ENCODE measurements at places on chromosomes 16 and 17. TPM values are rescaled to one million over a fixed set of nuclear protein-coding genes. Genes with fewer than 3 reads are reported as not detected.
A peak's percentile ranks its signal among the peaks of the same experiment; 100 is the strongest.

DNA sequence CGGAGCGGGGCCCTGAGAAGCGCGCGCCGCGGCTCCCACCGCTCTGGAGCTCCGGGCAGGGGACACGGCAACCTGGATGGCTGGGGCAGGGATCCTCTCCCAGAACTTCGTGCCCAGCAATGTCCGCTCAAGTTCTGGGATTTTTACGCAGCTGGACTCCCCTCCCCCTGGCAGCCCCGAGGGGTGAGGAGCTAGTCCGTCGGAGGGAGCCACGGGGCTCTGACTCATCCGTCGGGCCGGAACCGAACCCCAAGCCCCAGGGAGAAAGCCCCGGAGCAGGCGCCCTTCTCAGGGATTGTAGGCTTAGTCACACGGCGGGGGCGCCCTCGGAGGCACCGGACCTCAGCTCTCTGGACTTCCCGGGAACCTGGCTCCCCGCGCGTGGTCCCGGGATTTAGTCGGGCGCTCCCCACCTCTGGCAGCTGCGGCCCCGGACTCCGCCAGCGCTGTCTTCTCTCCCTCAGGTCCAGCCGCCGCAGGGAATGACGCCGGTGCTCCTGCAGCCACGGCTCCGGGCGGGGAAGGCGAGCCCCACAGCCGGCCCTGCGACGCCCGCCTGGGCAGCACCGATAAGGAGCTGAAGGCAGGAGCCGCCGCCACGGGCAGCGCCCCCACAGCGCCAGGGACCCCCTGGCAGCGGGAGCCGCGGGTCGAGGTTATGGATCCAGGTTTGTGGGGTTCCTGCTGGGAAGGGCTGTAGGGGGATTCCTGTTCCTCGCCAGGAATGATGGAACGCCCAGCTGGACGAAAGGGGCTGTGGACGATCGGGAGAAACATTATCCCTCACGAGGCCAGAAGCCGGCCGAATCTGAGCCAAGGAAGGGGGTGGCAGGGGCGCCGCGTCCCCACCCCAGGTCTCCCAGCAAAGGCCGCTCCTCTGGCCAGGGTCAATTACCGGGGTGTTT is 830 bp downstream of the SPHK1 start:
- peak overlapping the region; percentile 73 for H3K4me3 ChIP-seq
- peak overlapping the region; percentile 45 for H3K27ac ChIP-seq
- no peak for DNase-seq
- peaks cover 26% of the 10 kb centered on the region for H3K4me1 ChIP-seq
- H3K27me3 ChIP-seq, result peaks cover 11% of the 10 kb centered on the region

DNA sequence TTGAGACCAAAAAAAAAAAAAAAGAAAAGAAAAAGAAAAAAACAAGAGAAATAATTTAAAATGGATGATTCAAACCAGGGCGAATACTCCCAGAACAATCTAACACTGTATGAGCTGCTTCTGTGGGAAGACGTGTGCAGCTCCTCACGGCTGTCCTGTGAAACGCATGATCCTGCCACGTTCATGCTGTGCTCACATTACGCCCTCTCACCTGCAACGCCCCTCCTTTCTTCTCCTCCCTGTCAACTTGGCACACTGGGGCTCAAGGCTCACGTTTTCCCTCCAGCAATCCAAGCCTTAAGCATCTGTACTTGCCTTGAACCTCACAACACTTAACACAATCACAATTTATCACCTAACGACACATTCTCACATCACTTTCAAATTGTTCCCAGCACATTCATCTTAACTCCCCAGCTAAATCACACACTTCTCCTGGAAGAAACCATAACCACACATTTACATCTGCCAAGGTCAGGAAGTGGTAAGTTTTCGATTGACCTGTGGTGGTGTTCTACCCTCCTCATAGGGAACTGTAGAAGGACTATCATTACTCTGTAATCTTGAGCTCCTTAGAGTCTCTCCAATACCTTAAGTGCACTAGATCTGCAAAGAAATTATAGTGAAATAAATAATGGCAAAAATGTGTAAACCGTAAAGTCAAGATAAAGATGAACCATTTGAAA is 29.1 kb downstream of the MBTPS1 start:
- DNase-seq, result no peak
- H3K27me3 ChIP-seq, result no peaks in the 10 kb centered on the region
- H3K36me3 ChIP-seq, result peaks cover 62% of the 10 kb centered on the region
- no peaks in the 10 kb centered on the region for H3K4me1 ChIP-seq
- no peak overlapping the region for H3K27ac ChIP-seq

GRCh38 chr16:1420111-1420539 is 422 bp downstream of the UQCC4 start:
- peaks cover 36% of the 10 kb centered on the region for H3K4me1 ChIP-seq
- H3K27ac ChIP-seq, result peak overlapping the region; percentile 69
- no peaks in the 10 kb centered on the region for H3K27me3 ChIP-seq
- no peaks in the 10 kb centered on the region for H3K36me3 ChIP-seq
- peak overlapping the region; percentile 100 for H3K4me3 ChIP-seq
- no peak for DNase-seq

GRCh38 chr16:31695667-31696066 is 168.0 kb downstream of the AHSP start:
- H3K4me3 ChIP-seq, result no peak overlapping the region

DNA sequence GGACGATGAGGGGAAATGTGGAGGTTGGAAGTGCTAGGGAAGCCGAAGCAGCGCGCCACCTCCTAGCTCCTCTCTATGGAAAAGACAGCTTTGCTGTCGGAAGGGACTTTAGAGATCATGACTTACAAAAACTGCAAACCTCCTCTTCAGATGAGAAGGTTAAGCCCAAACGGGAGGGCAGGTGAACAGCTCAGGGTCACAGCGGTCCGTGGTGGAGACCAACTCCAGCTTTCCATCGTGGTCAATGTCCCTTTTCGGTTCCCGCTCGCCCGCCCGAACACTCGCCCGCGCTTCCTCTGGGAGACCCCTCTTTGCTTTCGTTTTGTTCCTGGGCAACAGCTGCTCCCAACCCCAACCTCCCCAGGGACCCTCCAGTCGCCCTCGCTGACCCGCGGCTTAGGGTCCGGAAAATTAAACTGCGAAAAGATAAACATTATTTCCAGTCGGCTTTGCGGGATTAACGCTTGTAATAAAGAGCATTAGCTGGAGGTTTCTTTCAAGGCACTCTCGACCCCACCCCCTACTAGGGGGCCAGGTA is 7.7 kb downstream of the IRX6 start:
- no peaks in the 10 kb centered on the region for H3K4me1 ChIP-seq
- no peak for DNase-seq
- no peaks in the 10 kb centered on the region for H3K36me3 ChIP-seq
- H3K27ac ChIP-seq, result no peak overlapping the region
- peaks cover 22% of the 10 kb centered on the region for H3K27me3 ChIP-seq

- H3K27ac ChIP-seq, result no peak overlapping the region
- peaks cover 19% of the 10 kb centered on the region for H3K4me1 ChIP-seq
- H3K36me3 ChIP-seq, result peaks cover 43% of the 10 kb centered on the region
- DNase-seq, result no peak
- no peaks in the 10 kb centered on the region for H3K27me3 ChIP-seq
Measured at GRCh38 chr16:16076423-16076813, 127.0 kb downstream of the ABCC1 start.

DNA sequence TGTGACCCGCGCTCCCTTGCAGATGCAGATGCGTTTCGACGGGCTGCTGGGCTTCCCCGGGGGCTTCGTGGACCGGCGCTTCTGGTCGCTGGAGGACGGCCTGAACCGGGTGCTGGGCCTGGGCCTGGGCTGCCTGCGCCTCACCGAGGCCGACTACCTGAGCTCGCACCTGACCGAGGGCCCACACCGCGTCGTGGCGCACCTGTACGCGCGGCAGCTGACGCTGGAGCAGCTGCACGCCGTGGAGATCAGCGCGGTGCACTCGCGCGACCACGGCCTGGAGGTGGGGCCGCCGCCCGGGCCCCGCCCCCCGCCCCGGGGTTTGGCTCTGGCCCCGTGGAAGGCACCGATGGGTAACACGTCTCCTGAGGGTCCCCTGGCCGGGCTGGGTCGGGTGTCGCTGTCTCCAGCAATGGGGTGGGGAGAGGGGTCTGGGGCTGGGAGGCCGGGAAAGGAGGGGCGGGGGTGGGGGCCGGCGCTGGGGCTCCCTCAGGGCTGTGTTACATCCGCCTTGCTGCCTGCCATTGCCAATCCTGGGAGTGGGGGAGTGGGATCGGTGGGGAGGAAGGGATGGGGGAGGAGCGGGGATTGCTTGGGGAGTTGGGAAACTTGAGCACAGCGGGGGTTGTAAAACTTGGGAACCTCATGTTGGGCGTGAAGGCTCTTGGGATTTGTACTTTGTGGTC is 737 bp downstream of the NUDT16L1 start:
- H3K27ac ChIP-seq, result peak overlapping the region; percentile 77
- peak overlapping the region; percentile 82 for H3K4me3 ChIP-seq
- peaks cover 16% of the 10 kb centered on the region for H3K4me1 ChIP-seq
- H3K27me3 ChIP-seq, result no peaks in the 10 kb centered on the region

DNA sequence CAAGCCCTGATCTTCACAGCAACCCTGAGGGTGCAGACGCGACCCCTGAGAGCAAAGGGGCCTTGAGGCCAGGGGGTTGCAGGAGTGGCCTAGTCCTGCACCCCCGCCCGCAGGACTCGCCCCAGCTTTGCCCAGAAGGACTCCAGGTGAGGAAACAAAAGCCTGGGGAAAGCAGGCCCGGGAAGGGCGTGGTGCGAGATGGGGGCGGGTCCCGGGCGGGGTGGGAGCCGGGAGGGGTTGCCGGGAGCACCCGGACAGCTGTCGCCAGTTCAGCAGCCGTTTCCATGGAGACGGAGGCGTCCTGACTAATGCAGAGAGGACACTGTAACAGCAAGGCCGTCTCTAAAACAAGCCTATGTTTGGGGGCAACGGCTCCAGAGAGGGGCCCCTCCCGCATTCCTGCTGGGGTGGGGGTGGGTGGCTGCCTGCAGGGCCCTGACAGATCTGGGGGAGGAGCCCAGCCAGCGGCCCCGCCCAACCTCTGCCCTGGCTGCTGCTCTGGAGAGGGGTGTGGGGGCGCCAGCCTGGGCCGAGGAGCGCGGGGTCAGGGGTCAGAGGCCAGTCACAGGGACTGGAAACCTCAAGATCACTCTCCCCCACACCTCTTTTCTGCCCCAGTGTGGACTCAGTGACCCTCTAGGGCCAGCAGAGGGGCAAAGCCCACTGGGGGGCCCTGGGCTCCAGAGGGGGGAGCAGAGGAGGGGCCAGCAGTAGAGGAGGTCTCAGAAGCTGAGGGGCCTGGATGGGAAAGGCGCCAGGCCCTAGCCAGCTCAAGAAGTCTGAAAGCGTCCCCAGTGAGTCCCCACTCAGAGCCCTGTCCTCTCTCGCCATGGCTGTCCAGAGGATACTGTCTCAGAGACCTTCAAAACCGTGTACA is 3.1 kb upstream of the TPPP3 start:
- peak overlapping the region; percentile 37 for H3K27ac ChIP-seq
- H3K27me3 ChIP-seq, result no peaks in the 10 kb centered on the region

GRCh38 chr17:8226536-8227237 is 16.3 kb upstream of the AURKB start:
- peak overlapping the region; percentile 52 for H3K27ac ChIP-seq
- DNase-seq, result peak; percentile 91
- peaks cover 22% of the 10 kb centered on the region for H3K4me1 ChIP-seq

DNA sequence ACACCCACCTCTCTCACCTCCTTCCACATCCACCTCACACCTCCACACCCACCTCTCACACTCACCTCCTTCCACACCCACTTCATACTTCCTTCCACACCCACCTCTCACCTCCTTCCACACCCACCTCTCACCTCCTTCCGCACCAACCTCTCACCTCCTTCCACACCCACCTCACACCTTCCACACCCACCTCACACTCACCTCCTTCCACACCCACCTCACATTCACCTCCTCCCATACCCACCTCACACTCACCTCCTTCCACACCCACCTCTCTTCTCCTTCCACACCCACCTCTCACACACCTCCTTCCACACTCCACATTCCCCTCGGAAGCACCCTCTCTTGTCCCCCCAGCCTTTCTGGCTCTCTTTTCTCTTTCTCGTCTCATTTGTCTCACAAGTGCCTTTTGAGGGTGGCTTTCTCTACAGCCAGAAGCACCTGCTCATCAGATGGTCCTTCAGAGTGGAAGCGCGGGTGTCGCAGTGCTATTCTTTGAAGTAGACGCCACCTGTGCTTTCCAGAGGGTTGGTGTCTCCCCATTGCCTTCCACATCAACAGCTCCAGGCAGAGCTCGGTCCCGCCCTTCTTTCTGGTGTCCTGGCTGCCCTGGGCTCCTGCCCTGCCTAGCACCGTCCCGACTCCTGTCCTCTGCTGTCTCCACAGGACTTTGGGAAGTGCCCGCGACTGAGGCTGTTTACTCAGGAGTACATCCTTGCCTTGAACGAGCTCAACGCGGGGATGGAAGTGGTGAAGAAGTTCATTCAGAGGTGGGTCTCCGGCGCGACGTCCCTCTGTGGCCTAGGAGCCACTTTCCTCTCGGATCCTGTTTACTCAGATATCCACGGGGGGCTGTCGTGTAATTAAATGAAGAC is 109.4 kb upstream of the PLCG2 start:
- H3K4me3 ChIP-seq, result no peak overlapping the region
- no peak overlapping the region for H3K27ac ChIP-seq
- H3K4me1 ChIP-seq, result no peaks in the 10 kb centered on the region
- DNase-seq, result no peak

DNA sequence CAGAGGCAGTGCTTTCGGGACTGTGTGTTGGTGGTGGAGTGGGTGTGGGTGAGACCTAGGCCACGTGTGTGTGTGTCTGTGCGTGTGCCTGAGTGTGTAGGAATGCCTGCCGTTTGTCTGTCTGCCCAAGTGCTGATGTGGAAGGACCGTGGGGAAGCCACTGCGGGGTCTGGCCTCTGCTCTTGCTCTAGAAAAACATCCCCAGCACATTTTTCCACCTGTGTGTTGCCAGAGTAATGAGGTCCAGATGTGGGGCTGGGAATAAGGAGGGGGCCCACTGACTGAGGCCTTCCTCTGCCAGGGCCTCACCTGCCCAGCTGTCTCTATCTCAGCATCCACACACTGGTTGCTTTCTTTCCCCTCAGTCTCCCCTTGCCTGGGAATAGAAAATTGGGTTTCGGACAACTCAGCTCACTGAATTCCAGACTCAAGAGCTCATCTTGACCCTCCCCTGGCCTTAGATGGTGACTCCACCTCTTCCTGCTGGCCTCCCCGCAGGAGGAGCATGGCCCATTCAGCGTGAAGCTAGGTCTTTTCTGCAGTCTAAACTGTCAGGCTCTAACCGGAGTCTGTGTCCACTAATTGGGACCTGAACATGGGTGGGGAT is 7.6 kb downstream of the SGCA start:
- no peak for DNase-seq
- no peaks in the 10 kb centered on the region for H3K27me3 ChIP-seq
- H3K27ac ChIP-seq, result no peak overlapping the region

GRCh38 chr16:8819411-8820034 is 21.9 kb downstream of the PMM2 start:
- no peaks in the 10 kb centered on the region for H3K27me3 ChIP-seq
- H3K4me1 ChIP-seq, result no peaks in the 10 kb centered on the region
- H3K27ac ChIP-seq, result no peak overlapping the region
- no peak for DNase-seq
- H3K4me3 ChIP-seq, result no peak overlapping the region

The DOC2A gene
- total RNA-seq, result 17.3 TPM

The KRT39 gene
- not detected for total RNA-seq

The ZDHHC1 gene
- 9.1 TPM for total RNA-seq

The OR3A2 gene
- total RNA-seq, result not detected

The QRICH2 gene
- 4.9 TPM for total RNA-seq

The FSCN2 gene
- 10.1 TPM for total RNA-seq
